ENCODE measurements at places on chromosomes 1 and 21.

GRCh38 chr21:45297329-45297728 is 9.6 kb upstream of the POFUT2 start:
- no peak for DNase-seq

DNA sequence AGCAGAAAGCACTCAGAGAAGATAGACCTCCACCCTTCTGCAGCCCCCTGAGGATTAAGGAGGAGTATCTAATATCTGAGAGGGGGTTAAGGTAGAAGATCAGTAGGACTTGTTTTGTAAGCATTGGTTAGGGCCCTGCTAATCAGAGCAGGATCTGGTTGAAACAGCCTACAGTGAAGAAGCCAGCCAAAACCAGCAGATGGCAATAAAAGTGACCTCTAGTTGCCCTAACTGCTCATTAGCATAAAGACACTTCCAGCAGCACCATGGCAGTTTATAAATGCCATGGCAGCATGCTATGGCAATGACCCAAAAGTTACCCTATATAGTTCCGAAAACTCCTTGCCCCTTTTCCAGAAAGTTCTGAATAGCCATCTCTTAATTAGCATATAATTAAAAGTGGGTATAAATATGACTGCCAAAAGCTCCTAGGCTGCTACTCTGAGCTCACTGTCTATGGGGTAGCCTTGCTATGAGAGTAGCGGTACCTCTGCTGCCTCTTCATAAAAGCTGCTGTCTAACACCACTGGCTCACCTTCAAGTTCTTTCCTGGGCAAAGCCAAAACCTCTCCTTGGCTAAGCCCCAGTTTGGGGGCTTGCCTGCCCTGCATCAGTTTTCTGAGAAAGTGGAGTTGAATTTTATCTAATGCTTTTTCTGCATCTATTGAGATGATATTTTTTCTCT is 254.2 kb downstream of the PAPPA2 start:
- no peak for DNase-seq

DNA sequence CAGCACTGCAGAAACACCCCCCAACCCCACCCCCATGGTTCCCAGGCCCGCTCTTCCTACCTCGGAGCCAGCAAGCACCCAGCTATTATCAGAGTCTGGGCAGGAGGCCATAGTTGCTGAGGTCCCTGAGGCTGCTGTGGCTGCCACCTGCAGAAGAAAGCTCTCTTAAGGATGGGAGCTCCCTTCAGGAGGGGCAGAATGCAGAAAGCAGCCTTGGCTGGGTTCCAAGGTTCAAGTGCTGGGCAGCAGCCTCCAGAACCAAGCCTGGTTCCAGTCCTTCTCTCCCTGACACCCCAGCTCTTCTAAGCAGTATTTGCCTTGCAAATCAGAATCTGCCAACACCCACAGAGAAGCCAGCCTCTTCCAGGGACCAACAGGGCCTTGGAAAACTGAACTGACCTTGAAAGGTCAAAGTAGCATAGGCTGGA is 2.3 kb downstream of the PBXIP1 start:
- no peak for DNase-seq

GRCh38 chr1:150876119-150876454 is 312 bp downstream of the ARNT start:
- no peak for DNase-seq

DNA sequence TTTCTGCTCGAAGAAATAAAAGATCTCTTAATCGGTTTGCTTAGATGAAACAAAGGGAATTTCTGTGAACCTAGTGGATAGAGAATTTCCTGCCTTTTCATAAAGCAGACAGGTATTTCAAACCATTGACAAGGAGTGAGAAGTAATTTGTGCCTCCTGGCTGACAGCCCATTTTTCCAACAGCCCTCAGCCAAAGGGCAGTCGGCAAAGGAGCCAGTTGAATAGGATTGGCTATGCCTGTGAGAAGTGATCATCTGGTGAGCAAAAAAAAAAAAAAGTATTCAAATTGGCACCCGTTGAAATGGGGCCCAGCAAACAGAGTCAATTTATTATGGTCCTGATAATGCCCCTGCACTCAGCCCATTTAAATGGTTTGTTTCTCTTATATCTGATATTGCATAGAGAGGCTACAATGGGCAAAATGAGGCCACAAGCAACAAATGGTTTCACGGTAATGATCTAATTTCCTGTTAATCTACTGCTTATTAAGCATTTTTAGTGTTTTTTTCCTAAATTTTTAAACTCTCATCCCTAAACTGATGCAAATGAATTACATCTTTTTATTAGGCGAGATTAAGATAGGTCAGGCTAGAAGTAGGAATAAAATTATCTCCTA is 477.5 kb downstream of the NUF2 start:
- no peak for DNase-seq

- DNase-seq = no peak
Measured at GRCh38 chr1:45863218-45863617, 59.8 kb downstream of the MAST2 start.

DNA sequence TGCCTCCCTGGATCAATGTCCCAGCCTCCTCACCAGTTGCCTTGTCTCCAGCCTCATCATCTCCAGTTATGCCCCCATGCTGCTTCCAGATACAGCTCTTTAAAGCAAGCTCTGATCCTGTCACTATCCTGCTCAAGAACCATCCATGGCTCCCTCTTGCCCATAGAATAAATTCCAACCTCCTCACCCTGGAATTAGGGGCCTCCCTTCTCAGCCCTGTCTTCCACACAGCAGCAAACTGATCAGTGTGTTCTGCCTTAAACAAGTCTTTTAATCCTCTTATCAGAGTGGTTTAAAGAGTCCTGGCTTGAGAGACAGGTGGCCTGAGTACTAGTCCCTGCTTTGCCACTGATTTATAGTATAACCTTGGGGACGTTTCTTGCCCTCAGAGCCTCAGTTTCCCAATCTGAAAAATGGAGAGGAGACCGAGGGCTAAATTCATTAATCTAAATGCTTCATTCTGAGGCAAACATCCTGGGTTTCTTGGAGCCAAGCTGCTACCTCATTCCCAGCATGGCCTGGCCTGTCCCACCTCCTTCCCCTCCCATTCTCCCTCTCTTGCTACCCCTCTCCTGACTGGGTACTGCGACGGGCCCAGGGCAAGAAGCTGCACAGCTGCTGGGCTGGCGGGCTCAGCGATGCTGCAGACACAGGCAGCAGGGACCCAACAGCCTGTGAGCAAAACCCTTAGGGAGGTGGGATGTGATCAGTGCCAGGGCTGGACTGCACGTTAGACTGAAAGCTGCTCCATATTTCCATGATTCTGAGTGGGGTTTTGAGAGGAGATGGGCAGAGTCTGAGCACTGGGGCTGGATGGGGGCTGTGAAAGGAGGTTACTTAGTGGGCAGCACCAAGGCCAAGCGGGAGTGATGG is 221.4 kb downstream of the PTPRU start:
- DNase-seq = no peak

- no peak for DNase-seq
Measured at GRCh38 chr1:98749152-98749756, 87.7 kb downstream of the SNX7 start.

DNA sequence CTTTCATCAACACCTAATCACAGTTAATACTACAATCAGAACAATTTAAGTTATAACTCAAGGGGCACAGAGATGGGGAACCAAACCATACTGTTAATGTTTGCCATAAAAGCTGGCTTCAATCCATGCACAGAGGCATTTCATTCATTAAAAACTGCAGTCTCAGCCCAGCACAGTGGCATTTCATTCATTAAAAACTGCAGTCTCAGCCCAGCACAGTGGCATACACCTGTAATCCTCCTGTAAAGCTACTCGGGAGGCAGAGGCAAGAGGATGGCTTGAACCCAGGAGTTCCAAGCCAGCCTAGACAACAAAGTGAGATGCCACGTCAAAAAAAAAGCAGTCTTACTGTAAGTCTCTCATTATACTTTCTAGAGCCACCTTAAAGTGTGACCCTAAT is 29.2 kb downstream of the ARID4B start:
- DNase-seq = no peak

DNA sequence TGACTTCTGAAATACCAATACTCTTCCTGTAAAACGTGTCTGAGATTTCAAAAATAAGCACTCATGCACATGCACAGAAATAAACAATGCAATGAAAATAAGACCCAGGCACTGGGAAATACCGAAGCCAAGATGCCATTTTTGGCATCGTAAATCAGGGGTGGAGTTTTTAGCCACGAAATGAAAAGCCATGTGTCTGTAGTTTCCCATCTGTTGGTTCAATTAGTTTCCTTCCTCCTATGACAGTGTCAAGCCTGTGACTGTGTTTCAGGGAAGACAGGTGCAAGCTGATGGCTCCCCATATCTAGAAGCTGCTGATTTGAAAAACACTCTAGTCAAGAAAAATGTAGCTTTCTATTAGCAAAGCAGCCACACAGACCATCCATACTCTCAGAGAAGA is 480.4 kb upstream of the CAMK1G start:
- no peak for DNase-seq

DNA sequence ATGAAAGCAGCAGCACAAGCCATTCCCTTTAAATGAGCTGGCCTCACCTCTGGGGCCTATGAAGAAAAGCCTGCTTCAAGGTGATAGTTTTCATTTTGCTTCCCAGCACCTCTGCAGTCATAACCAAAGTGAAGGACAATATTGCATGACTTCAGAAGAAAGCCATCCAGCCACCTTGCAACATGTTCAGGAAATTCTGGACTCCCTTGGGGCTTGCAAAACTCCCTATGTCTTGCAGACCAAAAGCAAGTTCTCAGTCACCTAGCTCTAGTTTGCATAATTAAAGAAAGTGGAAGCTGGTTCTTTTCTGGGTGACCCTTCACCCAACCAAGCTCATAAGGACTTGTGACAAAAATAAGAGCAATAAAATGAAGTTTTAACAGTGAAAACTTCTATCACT is 87.6 kb downstream of the GFI1 start:
- DNase-seq = no peak

DNA sequence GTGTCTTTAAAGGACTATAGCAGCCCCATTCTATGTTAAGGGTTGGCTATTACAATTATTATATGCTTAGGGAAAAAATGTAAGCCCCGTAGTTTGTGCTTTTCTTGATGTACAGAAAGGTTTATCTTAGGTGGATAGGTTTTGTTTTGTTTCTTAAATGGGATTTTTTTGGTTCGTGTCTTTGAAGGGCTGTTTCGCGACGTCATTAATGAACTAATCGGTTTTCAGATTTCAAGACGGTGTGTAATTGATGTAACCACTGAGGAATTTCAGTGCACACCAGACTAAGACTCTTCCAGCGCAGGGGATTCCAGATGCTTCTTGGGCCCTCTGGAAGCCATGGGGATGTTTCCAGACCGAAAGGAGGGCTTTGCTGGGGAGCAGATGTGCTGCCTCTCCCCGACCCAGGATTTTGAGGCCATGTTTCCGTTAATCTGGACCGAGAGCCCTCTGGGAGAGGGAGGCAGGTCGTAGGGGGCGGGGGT is 4.8 kb upstream of the SIM2 start:
- DNase-seq = peak; percentile 9

DNA sequence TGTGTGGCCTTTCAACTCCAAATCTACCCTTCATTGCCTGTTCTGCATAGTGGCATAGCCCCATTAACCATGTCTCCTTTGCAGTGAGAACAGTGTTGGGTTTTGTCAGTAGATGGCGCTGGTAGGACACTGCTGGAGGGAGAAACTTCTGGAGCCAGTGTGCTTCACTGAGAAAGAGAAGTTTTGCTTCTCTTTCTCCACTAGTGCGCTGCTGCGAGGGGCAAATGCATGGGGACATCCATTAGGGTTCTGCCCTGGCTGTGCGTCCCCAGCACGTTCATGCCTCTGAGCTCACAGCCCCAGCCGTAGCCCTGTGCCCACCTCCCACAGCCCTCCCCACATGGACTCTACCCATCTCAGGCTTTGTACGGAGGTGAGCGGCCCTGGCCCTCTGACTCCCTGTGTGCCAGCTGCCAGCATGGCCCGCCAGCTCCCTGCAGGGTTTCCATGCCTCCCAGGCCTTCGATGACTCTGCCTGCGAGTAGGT is 53.1 kb downstream of the RIMS3 start:
- peak; percentile 74 for DNase-seq

DNA sequence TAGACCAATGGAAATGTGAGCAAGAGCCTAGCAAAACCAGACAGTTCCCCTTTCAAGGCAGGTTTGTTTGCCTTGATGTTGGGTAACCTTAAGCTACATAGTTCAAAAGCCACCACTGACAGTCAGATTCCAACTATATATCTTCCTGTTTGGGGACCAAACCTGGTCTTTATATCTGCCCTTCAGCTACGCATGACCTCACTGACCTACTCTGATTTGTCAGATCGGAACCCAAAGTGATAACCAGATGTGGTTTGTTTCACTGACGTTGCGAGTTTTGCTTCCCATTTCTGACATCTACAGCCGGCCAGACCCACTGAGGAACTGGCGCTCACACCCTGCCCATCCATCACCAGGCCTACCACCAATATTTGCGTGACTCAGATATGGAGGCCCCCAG is 361.1 kb upstream of the CHRM3 start:
- DNase-seq = no peak

DNA sequence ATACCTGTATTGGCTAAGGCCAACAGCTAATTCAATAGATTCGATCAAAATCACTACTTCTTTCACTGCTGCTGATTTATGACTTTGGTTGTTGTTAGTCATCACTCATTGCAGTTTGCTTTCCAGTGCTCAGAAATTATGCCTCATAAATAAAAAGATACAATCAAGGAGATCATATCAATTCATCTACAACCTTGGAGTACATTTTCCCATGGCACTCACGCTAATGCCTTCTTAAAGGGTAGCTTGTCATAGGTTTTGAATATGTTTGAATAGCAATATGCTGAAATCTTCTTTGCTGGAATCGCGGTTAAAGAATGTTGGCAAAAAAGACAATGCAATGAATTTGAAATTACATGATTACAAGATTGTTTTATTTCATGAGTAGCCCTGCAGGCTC is 89.9 kb downstream of the KCTD3 start:
- no peak for DNase-seq

DNA sequence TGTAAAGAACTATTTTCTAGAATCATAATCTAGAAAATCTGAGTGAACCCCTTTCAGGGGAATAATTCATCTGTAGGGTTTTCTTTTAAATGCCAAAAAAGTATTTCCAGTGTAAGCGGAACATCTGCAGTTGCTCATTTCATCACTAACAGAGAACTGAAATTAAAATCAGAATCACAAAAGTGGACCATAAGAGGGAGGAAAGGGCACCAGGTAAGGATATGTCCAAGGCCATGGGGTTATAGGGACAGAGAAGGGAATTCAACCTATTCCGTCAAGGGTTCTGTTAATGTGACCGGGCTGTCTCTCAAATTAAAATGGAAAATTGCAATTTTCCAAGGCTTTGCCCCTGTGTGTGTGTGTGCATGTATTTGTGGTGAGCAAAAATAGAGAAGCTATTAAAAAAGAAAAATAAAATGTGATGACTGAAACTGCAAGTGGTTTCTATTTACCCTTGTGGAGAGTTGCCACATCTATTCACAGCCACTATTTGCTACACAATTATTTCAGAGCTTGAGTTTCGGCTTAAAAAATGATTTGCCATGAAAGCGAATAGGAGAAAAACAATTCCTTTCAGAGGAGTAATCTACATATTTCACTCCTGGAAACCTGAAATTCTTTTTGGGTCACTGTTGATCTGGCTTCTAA is 53.1 kb downstream of the APP start:
- DNase-seq = no peak

DNA sequence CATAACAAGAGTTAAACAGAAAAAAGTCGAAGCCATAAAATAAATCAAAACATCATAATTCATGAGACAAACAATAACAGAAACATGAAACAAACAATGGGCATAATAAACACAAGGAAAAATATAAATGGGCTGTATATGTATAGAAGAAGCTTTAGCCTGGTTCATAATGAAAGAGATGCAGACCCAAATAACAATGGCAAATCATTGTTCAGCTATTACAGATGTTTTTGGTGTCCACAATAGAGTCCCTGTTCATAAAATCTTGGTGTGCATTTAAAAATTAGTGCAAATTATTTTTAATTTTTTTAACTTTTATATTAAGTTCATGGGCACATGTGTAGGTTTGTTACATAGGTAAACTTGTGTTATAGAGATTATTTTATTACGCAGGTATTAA is 1185.9 kb upstream of the B3GALT2 start:
- no peak for DNase-seq
